LNCaP clone FGC (cell line): ENCODE measurements at places on chromosomes 6 and 20.
A peak's percentile ranks its signal among the peaks of the same experiment; 100 is the strongest.

DNA sequence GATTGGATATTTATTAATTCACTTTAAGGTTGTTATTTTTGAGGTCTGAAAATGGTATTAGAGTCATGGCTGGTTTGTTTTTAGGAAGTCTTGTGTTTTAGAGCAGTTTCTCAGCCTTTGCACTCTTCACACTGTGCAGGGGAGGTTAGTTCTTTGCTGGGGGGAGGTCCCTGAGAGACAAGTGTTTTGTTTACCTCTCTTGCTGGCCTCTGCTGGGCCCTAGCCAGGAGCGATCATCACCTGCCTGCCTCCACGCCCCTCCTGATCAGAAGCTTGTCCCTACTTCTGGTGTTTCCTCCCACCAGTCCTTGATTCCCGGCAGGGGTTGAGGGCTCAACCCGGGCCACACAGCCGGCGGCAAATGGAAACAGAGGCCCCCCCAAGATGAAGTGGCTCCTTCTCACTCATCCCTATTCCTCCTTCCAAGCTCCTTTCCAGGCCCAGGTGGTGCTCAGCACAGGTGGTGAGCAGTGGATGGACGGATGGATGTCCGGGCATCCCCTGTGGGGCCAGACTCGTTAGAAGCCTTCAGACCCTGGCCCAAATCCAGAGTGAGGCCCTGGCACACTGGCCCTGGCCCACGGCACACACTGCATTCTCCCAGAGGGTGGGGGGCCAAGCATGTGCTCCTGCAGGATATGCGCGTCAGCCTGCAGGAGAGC is 51.3 kb downstream of the GRM4 start:
- DNase-seq, result no peak

GRCh38 chr6:46507426-46507825 is 16.2 kb upstream of the RCAN2 start:
- no peak for DNase-seq

GRCh38 chr6:41778895-41779294 is 805 bp downstream of the FRS3 start:
- no peak for DNase-seq

GRCh38 chr20:35027301-35027700 is 65.3 kb downstream of the TRPC4AP start:
- DNase-seq, result no peak

GRCh38 chr6:82013561-82014530 is 233.7 kb downstream of the IBTK start:
- DNase-seq, result peak; percentile 50

GRCh38 chr6:107390685-107391435 is 68.5 kb downstream of the PDSS2 start:
- DNase-seq, result no peak

GRCh38 chr20:44516491-44516890 is 5.4 kb downstream of the SERINC3 start:
- DNase-seq, result no peak

DNA sequence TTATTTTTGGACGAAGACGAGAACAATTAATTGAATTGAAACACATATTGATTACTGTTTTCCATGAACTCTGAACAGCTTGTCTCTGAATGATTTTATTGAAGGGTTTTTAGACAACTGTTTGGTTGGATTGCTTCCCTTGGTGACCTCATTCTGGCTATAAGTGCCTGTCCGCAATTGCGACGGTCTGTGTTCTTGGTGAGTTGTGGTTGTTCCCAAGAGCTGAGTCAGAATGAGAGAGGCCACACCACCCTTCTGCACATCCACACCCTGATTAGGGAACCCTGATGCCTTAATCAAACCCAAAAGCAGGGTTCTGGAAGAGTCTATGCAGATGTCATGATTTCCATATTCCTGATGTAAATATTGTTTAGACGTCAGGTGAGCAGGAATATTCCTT is 747.0 kb downstream of the PTPRT start:
- no peak for DNase-seq

GRCh38 chr6:2378046-2378657 is 132.7 kb upstream of the GMDS start:
- DNase-seq, result no peak

GRCh38 chr6:11008821-11009220 is 35.3 kb downstream of the ELOVL2 start:
- no peak for DNase-seq

- DNase-seq, result no peak
Observed at GRCh38 chr6:84269947-84270733, 42.7 kb upstream of the CEP162 start.

DNA sequence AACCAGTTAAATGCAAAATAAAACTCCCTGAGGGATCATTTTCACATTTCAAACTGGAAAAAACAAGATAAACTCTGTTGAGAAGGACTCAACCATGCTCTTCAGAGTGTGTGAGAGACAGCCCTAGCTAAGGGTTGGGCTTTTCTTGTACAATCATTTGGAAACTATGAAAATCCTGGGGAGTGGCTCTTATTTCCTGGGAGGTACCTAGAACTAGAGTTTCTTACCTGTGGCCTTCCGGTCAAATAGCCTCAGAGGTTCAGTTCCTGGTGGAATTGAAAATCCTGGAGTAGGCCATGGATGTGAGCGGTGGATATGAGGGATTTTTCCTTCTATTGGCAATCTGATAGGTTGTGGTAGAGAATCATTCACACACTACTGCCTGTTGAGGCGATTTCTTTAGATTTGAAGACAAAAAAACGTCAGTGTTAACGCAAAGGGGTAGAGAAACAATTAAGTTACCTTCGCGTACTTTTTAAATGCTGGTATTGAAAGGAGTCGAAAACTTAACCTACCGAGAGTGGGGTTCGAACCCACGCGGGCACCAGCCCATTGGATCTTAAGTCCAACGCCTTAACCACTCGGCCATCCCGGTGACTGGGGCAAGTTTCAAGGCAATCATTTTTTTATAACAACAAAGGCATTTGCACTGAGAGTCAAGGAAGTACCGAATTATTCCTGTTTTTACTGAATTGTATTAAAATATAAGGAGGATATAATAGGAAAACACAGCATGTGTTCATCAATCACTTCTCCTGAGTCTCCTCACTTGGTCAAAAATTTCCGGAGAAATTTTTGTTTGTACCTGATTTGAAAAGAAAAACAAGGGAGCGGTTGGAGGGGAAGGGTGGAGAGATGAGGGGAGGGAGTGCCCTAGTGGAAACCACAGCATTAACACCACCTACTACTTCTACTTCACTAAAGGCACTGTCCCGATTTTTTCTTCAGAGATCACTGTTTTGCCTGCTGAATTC is 191.3 kb downstream of the OR2B2 start:
- DNase-seq, result peak; percentile 48

DNA sequence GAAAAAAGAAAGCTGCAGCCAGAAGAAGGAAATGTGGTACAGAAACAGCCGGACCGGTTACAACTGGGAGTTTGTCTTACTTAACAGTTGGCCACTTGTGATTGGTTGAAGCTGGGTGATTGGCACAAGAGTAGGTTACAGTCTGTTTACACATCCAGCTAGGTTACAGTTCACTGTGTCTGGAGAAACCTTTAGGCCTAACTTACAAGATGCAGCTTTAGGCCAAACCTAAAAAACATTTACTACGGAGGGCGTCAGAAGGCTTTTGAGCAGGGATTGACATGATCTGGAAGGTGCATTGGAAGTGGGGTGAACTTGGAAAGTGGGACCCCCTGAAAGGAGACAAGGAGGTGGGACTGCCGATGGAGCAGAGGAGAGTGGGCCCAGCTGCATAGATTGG is 122.3 kb downstream of the BANF2 start:
- peak; percentile 95 for DNase-seq

DNA sequence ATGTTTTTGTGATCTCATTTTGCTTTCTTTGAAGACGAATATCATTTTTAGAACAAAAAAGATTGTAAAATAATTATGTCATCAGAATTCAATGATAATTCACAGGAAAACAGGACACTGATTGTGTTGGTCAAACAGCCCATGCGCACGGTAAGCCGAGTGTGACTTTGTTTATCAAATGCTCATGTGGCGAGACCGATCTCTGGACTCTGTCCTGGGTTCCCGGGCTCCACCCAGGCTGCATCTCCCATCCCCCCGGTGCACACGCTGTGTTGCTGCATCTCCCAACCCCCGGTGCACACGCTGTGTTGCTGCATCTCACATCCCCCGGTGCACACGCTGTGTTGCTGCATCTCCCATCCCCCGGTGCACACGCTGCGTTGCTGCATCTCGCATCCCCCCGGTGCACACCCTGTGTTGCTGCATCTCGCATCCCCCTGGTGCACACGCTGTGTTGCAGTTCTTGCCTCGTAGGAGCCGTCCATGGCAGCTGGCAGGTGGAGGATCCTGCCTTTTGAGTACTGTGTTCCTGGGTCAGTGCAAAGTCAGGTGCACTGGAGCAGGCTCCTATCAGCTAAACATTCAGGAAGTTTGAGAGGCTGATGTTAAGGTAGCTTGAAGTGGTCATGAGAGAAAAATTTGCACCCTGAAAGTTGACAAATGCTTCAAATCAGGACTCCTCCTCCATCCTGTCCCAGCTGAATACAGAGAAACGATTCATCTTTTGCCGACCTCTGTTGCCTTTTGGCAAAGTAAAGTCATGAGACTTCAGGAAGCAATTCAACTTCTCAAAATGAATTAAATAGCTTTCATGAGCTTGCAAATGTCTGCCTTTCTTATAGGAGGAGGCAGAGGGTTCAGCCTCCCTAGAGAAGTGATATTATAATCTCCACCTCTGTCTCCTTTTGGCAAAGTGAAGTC is 77.1 kb upstream of the FRMD1 start:
- DNase-seq, result no peak
